ENCODE measurements at places on chromosomes 3 and 15. TPM values are rescaled to one million over a fixed set of nuclear protein-coding genes. Genes with fewer than 3 reads are reported as not detected.

- DNase-seq = no peak
Observed at GRCh38 chr3:58071480-58071971, 63.3 kb downstream of the FLNB start.

Gene ALPK3
- 98.1 TPM for polyA plus RNA-seq

Gene CHRD
- polyA plus RNA-seq = 18.1 TPM

DNA sequence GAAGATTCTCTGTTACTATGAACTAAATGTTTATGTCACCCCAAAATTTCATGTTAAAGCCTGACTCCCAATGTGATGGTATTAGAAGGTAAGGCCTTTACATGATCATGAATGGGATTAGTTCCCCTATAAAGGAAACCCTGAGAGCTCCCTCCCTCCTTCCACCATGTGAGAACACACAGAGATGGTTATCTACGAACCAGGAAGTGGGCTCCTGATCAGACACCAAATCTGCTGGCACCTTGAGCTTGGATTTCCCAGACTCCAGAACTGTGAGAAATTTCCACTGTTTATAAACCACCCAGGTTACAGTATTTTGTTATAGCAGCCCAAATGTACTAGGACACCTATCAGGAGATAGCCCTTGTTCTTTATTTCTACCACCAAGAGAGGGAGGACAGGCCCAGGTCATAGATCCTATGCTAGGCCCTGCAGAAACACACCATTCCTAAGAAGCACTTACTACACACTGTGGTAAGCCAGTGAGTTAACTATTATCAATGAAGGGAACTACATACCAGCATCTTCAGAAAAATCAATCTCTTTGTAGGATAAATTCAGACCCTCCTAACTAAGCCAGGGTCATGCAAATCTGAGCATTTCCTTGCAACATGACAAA lies 59.0 kb downstream of the PRKAR2A start:
- DNase-seq = no peak

- DNase-seq = no peak
Observed at GRCh38 chr15:47877836-47878235, 160.5 kb downstream of the SEMA6D start.

DNA sequence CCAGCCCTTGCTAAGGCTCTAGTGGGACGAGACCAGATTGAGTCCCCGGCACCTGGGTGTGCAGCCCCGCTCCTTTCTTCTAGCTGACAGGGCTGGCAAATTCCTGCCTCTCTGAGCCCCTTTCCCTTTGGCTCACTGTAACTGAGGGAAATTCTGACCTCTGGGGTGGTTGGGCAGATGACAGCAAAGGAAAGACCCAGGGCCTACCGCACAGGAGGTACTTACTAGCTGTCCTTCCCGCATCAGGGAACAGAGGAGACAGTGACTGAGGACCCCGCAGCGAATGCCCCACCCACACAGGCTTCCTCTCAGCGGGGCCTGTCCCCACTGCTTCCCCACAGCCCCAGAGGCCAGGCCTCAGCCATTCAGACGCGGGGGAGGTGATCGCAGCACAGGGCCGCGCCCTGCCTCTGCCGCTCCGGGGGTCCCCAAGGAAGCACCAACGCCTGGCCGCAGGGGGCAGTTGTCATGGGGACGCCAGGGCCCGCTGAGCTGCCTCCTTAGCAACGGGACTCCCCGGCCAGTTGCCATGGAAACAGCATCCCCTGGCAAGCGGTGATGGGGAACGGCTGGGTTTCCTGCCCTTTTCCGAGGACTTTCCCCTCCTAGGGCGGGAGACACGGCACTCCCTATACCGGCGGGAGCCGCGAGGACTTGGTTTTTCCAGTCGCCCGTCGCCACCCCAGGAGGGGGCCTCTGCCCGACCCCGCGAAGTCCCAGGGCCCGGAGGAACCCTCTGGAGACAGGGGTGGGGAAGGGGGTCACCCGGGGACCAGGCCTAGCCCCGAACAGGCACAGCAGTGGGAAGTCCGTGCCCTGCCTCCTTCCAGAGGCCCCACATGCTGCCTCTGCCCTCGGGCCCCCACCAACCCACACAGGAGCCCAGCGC lies 50.1 kb downstream of the HCN4 start:
- DNase-seq = no peak

GRCh38 chr3:52777959-52778805 lies 783 bp downstream of the ITIH1 start:
- DNase-seq = no peak

GRCh38 chr3:21505711-21506460 lies 245.1 kb downstream of the ZNF385D start:
- no peak for DNase-seq

GRCh38 chr3:150069154-150069527 lies 98.4 kb upstream of the PFN2 start:
- no peak for DNase-seq

Gene TEX55
- polyA plus RNA-seq = not detected

DNA sequence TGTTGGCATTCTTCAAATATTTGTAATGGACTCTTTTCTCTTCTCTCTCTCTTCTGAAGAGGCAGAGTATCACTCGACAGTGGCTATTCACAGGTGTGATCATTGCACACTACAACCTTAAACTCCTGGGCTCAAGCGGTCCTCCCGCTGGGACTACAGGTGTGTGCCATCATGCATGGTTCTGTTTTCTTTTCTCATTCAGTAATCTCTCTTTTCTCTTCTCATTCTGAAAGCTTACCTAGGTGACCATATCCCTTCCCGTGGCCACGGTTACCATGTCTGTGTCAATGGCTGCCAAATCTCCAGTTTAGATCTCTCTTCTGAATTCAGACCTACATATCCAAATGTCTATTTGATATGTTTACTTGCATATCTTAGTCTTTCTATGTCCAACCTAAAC lies 96.3 kb downstream of the SOX2 start:
- DNase-seq = no peak

- DNase-seq = no peak
Observed at GRCh38 chr3:176789947-176790346, 407.3 kb downstream of the TBL1XR1 start.

- DNase-seq = no peak
Observed at GRCh38 chr3:48678056-48678455, 7.7 kb downstream of the NCKIPSD start.

Gene IL17RE
- 1.4 TPM for polyA plus RNA-seq

Measured in muscle of arm (tissue), 14 donors.